ENCODE measurements at places on chromosomes 4 and X.

DNA sequence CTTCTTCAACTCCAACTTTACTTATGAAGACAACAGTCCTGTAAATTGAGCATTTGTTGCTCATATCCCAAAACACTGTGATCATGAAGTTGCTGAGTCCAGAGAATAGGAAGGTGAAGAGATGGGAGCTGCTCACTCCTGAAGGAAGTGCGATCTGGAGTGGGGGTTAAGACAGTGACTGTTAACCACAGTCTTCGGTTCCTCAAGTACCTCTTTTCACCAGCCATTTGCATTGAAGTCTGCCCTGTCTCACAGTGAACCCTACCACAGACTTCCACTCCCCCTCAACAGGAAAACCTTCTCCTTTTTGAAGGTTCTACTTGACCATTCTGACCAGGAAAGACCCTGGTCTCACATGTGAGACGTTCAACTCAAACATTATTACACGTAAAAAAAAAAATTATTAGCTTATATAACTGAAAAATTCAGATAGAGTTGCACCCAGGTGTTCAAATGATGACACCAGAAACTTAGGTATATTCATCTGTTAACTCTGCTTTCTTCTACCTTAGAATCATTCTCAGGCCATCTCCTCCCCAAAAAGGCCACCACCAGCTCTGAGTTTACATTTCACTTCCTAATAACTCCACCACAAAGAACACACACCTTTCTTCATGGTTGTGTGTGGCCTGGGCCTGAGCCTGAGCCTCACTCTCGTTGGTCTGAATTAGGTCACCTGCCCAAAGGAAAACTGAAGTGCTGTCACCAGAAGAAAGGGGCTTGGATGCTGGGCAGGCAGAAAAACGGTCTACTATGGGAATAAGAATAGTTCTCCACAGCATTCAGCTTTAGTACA is 199.2 kb downstream of the DCTD start:
- DNase-seq: no peak

- no peak for DNase-seq
Observed at GRCh38 chr4:165175879-165176278, 31.5 kb upstream of the KLHL2 start.

DNA sequence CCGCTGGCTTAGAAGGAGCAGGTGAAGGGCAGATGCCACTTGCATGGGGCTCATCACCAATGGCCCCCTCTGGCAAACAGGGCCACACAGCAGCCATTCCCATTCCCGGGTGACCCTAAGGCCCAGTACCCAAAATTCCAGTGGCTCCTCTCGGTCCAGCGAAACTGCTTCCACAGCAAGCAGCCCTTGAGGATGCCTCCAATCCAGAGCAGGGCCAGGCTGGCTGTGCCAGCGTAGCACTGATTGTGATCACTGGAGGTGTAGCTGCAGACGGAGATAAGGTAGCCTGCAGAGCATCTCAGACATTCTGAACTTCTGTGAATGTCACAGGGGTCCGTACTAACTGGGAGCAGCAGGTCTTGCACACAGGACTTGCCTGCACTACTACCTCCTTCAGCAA is 27.3 kb downstream of the ACSL1 start:
- DNase-seq: no peak

DNA sequence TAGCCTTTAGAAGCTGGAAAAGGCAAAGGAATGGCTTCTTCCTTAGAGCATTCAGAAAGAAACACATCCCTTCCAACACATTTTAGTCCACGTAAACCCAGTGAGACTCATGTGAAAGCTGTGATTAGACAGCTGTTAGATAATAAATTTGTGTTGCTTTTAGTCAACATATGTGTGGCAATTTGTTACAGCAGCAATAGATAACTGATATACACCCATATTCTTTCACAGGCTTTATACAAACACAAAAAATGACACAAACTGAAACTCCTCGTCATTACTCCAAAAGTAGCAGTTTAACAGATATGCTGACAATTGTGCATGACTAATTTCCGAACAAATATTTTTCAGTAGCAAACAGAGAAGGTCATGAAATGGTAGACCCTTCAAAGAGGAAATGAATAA is 65.3 kb downstream of the ANTXR2 start:
- DNase-seq: no peak

- DNase-seq: no peak
Observed at GRCh38 chr4:161522031-161522430, 641.8 kb downstream of the FSTL5 start.

GRCh38 chr4:170724191-170724590 is 634.4 kb upstream of the AADAT start:
- no peak for DNase-seq

GRCh38 chrX:79524642-79525041 is 157.5 kb upstream of the ITM2A start:
- no peak for DNase-seq

DNA sequence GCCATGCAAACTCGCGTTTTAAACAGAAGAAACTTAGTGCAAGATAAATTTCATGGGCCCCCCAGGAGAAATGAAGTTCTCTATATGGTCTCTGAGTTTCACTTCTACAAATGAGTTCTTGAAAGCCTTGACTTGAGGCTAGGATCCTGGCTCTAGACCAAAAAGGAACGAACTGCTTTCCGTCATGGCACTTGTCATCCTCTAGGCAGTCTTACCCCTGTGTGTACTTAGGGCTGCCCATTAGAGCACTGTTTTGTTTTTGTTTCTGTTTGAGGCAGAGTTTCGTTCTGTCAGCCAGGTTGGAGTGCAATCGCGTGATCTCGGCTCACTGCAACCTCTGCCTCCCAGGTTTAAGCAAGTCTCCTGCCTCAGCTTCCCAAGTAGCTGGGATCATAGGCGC is 29.0 kb downstream of the RNF4 start:
- no peak for DNase-seq

DNA sequence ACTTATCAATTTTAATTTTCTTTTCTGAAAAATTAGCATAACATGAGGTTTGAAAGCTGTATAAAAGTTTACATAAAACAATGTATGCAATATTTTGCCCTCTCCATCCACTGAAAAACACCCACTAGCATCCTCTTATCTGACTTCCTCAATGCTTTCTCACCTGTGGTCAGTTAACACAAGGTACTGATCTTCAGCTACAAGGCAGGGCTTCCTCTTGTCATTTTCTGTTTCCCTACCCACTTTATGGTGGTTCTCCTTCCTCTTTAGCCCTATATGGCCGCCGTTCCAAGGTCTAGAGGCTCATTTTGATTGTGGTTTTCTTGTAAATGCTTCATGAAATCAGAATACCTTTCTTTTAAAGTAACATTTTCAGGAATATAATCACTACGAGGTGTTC is 618.6 kb upstream of the CPEB2 start:
- DNase-seq: no peak

DNA sequence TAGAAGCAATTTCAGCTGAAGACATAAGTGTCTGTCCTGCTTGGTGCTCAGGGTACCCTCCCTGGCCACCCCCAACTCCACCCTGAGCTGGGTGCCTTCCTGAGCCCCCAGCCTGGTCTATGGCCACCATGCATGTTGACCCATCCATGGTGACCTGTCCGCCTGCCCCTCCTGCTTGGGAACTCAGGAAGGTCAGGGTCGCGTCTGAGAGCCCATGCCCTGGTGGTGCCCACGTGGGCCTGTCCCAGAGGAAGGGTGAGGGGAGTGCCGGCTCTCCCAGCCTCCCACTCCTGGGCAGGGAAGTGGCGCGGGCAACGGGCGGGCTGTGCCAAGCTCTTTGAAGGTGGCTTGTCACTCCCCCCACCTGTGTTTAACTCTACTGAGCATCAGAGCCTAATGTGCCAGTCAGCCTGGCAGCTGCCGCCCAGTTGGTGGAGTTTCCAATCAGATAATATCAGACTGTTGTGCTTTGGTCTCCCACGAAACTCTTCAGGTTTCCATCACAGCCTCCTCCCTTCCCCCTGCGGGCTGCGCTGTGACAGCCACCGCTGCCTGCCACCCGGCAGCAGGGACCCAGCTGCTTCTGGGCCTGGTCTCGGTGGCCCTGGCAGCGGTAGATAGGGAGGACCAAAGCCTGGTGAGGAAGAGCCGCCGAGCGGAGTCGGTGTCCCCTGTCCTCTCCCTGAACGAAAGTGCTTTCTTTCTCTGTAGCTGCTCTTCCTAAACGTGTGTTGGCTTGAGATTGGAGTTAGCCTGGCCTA is 4.8 kb downstream of the SH3BP2 start:
- no peak for DNase-seq

DNA sequence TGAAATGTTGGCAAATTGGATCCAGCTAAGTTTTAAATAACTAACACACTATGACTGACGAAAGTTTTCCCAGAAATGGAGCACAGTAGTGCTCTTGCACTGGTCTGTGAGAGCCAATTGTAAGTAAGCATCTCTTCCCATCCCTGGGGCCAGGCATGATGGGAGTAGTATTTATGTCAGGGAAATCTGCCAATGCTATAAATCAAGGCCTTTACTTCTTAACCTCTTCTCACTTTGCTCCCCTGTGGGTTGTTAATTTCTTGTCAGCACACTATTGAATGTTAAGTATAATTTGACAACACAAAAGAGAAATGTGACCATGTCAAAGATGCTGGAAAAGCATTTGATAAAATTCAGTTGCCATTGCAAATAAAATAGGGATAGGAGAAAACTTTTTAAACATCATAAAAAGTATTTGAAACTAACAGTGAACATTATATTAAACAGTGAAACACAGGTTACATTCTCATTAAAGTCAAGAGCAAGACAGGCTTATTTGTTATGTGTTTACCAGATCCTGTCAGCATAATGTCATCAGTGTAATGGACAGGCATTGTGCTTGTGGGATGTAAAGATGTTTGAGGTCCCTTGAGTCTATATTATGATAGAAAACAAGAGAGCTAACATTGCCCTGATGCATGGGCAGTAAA is 5.0 kb downstream of the F8A1 start:
- no peak for DNase-seq

- no peak for DNase-seq
Observed at GRCh38 chr4:40185830-40186664, 10.8 kb upstream of the RHOH start.

DNA sequence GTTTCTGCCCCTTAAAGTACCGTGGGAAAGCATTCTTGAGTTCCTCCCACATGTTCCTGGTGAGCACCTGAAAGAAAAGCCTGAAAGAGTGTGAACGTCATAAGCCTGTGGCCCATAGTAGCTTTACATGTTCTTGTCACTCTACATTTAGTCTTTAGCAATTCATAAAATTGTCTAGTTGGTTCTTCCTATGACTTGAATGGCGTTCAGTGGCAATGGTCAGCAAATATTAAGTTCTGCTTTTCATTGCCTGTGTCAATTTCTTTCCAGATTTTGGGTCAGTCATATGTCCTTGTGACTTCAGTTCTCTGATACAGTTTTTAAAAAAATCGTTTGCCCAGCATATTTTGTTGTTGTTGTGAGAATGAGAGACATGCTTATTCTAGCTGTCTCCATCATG is 650.0 kb upstream of the BOD1L1 start:
- no peak for DNase-seq

GRCh38 chrX:155071694-155072280 is 479 bp downstream of the BRCC3 start:
- DNase-seq: no peak

DNA sequence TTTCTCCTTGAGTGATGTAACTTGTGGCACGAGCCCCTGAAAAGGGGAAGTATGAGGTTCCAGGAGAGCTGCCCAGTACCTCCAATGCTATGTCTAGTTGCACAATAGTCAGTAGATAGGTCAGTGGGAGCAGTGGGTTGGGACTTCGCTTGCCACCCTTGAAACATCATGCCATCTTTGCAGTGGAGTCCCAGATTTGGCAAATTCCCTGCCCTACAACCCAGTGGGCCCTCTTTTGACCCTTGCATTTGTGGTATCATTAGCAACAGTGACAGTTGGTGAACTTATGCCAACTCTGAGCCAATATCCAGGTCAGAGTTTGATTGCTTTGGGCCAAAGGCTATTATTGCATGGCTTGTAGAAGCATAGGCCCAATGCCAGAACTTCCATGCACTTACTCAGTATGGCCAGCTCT is 12.3 kb downstream of the FHL1 start:
- DNase-seq: no peak

DNA sequence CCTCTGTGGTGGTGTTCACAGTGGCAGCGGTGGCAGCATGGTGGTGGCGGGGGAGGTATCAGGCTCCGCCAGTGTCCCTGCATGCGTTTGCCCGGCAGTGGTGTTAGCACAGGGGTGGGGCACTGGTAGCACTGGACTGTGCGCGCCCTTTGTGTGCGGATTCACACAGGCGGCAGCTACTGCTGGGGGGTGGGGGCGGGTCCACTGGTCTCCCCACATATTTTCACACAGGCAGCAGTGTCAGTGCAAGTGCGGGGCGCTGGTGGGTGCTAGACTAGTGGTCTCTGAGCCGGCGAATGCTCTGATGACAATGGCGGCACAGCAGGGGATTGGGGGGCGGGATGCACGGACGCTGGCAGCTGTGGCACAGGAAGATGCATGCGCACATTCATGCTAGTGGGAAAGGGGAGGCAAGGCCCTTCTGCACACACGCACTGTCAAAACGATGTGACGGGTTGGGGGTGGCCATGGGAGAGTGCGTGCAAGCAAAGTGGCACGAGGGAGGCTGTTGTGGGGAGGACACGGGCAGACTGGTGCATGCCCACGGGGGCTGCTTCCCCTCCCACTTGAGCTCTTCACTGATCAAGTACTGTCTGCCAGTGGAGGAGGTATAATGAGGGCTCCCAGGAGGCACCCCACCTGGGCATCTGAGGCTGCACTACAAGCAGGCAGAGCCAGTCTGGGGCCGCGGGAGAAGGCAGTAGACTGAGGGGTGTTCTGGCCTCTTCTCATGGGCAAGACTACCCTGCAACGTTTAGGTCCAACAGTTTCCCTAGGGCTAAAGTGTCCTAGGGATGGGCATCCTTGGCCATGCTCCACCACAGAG is 53.0 kb downstream of the POF1B start:
- no peak for DNase-seq

DNA sequence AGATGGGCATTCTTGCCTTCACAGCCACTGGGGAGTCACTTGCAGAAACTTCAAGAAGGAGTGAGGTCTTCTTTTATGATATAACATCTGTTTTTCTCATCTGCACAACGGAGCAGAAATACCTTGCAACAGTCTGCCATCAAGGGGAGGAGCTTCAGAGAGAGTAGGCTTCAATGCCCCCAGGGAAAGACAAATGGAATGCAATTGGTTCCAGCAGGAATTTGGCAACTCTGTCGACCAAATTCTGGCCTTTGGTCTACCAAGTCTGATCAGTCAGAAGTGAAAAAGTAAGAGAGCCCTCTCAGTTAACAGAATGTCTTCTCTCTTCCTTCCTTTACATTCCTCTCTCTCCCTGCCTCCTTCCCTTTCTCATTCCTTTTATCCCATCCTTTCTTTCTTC is 229.3 kb downstream of the IDS start:
- DNase-seq: no peak

- no peak for DNase-seq
Observed at GRCh38 chr4:122787940-122788339, 38.7 kb upstream of the FGF2 start.

- no peak for DNase-seq
Observed at GRCh38 chr4:75345423-75345822, 168.8 kb downstream of the RCHY1 start.

DNA sequence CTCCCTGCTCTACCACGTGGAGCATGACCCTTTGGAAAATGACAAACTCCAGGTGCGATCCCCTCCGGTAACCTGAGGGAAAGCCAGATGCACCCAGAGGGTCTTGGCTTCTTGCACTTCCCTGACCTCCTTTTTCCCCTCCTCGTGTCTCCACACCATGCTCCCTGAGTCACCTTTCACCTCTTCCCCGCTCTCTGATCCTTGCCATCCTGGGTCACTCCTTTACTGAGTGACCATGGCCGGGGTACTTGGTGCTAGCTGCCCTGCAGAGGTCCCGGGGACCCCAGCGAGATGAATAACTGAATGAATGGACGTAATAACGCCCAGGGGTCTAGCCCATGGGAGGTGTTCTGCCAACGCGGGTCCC is 401 bp upstream of the ZFP92 start:
- no peak for DNase-seq

GRCh38 chrX:115591856-115592842 is 31.2 kb downstream of the PLS3 start:
- DNase-seq: no peak
